ENCODE measurements at places on chromosomes 11 and 22. TPM values are rescaled to one million over a fixed set of nuclear protein-coding genes. Genes with fewer than 3 reads are reported as not detected.

SMTNL1 gene
- total RNA-seq, result not detected

- DNase-seq, result no peak
These were observed 271.9 kb downstream of the ST3GAL4 start for GRCh38 chr11:126627421-126627820.

CCDC73 gene
- total RNA-seq, result not detected

CSNK2A3 gene
- 1.6 TPM for total RNA-seq

- no peak for DNase-seq
These were observed 140.1 kb downstream of the ST3GAL4 start for GRCh38 chr11:126495281-126496220.

BDNF gene
- total RNA-seq, result 8.4 TPM

GRCh38 chr11:71156301-71156700 is 96.1 kb downstream of the SHANK2 start:
- no peak for DNase-seq

- no peak for DNase-seq
These were observed 117.8 kb upstream of the C11orf87 start for GRCh38 chr11:109304159-109304558.

- no peak for DNase-seq
These were observed 59.7 kb upstream of the CTTN start for GRCh38 chr11:70338594-70338993.

CCDC15 gene
- 0.24 TPM for total RNA-seq

TP53AIP1 gene
- total RNA-seq, result not detected

DNA sequence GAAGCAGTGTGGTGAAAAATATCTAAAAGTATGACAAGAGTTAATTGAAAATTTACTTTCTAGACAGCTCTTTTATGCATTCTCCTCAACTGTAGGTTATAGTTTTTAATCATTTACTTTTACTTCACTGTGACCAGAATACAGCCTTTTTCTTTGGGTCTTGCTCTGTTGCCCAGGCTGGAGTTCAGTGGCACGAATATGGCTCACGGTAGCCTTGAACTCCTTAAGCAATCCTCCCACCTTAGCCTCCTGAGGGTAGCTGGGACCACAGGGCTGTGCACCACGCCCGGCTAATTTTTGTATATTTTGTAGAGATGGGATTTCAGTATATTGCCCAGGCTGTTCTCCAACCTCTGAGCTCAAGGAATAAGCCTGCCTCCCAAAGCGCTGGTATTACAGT is 5.3 kb downstream of the SC5D start:
- no peak for DNase-seq

GNAZ gene
- 2.2 TPM for total RNA-seq

DNA sequence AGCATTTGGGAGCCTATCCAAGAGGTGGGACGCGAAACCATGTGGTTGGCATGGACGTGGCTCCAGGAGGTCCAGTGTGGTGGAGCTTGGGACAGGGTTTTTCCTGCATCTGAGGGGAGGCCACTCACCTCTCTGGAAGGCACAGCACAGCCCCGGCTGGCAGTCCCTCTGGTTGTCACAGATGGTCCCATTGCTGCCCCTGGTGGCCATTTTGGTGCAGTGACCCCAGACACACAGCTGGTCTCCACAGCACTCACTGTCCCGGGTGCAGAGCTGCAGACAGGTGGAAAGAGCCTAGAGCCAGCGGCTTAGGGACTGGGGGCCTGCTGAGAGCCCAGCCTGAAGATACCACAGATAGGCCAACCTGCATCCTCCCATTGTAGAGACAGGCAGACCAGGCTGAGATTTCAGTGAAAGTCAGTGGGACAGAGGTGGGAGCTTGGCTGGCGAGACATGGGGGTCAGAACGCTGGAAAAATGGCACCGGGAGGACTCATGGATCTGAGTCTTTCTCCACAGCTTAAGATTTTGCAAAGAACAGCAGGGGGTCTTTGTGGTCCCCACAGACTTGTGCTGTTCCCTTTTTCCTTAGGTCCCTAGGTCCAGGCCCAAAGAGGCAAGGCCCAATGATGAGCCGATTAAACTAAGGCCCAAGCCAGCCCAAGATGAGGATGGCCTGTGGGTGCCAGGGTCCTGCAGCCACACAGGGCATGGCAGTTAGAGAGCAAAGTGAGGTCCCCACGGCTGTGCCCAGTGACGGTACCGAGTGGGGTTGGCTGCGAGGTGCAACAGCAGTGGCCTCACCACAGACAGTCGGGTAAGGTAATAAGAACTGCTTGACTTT is 41.4 kb downstream of the DKK3 start:
- DNase-seq, result no peak

DNA sequence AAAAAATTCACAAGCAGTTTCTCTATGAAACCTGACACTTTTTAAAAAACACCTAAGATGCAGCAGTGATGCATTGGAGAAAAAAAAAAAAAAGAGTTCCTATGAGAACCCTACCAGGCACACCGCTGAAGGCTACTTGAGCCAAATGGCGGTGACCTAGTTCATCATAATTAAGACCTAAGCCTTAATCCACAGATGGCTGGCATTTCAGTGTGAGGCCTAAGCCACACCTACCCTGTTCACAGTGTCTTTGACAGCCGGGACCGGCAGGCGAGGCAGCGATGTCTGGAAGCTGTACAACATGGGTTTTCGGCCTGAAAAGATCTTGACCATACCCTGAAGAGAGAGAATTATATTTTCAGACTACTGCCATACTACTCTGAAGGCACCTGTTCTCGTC is 38.0 kb downstream of the CPT1A start:
- DNase-seq, result no peak

DNA sequence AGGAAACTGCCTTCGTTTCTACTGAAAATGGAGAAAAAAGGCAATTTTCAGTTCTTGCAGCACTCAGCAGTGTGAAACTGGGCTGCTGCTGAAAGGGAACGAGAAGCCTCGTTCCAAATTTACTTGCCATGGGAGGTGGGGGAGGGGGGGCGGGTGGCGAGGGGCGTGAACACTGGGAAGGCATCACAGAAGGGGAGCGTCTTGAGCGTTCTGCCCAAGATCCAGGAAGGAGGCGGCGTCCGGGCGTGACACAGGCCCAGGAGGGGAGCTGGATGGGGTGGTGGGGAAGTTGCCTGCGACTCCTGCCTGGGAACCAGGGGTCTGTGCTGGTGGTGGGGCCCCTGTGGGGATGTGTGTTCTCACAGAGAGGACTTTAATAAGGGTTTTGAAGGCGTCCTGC is 213.5 kb downstream of the CTTN start:
- DNase-seq, result no peak

EIF1AD gene
- 18.1 TPM for total RNA-seq

- peak; percentile 81 for DNase-seq
These were observed 50.7 kb upstream of the SLC35C1 start for GRCh38 chr11:45754261-45754709.

GRCh38 chr11:126329644-126330211 is 25.8 kb upstream of the ST3GAL4 start:
- peak; percentile 27 for DNase-seq

DNA sequence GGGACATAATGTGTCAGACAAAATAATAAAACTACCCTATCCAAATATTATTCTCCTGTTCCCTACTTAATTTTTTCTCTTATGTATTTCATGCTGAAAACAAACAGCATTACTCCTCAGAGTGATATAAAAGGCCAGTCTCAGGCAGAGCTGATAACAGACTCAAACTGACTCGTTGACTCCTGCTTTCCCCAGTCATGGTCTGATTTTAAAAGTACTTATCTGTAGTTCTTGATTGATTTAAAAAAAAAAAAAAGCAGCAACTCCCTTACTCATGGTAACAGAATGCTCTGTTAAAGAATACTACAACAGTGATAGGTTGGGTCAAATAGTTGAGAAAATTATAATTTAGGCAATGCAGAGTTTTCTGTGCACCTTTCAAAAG is 90.3 kb upstream of the BARX2 start:
- no peak for DNase-seq

GRCh38 chr11:45021692-45022141 is 71.0 kb upstream of the TP53I11 start:
- DNase-seq, result peak; percentile 81

DNA sequence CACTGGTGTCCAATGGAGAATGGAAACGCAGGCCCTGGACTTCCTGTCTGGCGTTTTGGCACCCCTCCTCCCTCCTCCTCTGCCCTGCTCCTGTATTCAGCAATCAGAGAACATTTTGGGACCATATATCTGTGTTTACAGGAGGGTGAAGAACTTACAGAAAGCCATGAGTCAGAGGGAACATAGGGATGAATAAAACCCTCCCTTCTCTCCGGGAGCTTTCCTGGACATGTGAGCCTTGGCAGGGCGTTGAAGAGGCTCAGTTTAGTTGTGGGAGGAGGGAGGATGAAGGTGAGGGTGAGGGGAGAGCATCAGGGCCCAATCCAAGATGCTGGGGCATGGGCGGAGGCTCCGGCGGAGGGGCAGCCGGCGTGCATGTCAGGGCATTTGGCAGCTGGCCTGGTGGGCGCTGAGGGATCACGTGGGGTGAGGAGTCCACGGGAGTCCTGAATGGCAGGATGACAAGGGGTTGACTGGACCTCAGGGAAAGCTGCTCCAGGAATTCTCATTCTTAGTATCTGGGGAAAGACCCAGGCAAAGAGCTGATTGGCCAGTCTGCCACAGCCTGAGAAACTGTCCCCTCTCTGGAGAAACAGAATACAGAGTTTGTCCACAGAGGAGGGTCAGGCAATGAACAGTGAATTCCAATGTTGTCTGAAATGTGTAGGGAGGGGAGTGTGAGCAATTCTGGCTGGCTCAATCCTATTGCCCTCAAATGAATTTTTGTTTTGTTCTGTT is 28.9 kb downstream of the MICAL2 start:
- no peak for DNase-seq

DNA sequence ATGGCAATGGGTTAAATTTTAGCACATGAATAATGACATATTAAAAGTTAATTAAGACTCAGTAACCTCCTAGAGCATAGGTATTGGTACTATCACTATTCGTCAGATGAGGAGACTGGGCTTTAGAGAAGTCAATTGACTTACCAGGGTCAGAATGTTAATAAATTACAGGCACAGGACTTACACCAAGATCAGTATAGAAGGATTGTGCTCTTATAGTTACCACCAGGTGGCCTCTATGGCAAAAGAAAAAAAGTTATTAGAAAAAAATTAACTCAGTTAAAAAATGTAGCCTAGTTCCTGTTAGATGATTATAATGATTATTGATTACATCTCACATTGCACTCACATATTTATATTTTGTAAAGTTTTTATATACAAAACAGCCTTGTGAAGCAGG is 1163.7 kb downstream of the FAM181B start:
- no peak for DNase-seq

GRCh38 chr22:27598792-27599191 is 202.8 kb downstream of the MN1 start:
- DNase-seq, result no peak

- no peak for DNase-seq
These were observed 61.7 kb downstream of the BRD1 start for GRCh38 chr22:49765951-49766350.

- DNase-seq, result no peak
These were observed 9.2 kb downstream of the FXYD2 start for GRCh38 chr11:117815262-117815803.

SPCS2 gene
- 86.9 TPM for total RNA-seq

- DNase-seq, result no peak
These were observed 1.9 kb upstream of the ARHGEF12 start for GRCh38 chr11:120334332-120334731.

DNA sequence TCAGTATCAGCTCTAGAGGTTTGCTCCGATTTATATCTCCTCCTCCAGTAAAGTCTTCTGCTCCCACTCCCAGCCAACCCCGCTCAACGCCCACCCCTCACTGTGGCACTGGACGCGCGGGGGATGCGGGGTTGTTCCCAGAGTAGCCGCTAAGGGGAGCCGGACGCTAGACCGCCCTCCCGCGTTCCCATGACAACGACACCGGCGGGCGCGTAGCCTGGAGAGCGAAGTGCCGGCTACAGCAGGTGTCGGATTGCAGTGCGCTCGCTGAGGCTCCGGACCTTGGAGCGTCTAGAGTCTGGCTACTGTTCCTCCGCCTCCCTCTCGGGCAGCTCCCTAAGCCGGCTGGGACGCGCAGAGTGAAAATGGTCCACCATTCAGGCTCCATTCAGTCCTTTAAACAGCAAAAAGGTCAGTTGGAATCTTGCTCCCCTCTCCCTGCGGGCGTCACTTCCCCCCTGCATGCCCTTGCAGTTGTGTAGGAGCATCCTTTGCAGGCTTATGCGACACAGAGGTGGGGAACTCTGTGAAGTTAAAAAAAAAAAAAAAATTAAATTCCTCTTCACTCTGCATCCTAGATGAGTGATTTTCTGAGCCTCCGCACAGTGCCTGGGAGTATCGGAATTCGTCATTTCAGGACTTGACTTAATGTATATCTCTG is at the start of gene ANO3:
TSS of gene ANO3 (plus strand) at position 220 of the 661 bp plus-strand sequence. CDS start at position 366, 146 bp downstream.
- no peak for DNase-seq

DNA sequence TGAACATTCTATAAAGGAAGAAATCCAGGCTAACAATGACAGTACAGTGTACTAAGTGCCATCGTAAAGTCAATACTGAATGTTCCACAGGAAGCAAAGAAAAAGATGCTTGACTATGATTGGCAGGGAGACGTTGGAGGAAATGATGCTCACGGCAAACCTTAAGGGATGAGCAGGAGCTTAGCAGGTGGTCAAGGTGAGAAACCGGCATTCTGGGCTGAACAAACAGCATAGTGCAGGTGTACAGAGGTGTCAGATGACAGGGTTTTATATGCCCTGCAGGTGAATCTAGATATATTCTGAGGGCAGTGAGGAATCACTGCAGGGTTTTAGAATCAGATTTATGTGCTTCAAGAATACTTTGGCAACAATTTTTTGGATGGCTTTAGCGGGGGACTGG is 85.3 kb upstream of the HEPHL1 start:
- no peak for DNase-seq

DNA sequence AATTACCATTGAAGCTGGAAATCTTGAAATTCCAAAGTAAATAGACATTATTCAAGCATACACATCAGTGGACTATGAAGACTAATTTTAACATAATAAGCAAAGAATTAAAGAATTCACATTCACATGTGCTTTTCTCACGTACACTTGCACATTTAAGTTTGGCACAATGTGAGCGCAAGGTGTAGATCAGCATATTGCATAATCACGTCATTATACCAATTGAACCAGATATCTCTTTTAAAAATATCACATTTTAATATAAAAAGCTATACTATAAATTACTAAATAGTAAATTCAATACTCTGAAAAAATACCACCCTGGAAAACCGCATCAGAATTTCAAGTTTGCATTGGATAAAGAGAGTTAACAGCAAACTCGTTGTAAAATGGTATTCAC is 60.7 kb downstream of the SESN3 start:
- DNase-seq, result no peak

DNA sequence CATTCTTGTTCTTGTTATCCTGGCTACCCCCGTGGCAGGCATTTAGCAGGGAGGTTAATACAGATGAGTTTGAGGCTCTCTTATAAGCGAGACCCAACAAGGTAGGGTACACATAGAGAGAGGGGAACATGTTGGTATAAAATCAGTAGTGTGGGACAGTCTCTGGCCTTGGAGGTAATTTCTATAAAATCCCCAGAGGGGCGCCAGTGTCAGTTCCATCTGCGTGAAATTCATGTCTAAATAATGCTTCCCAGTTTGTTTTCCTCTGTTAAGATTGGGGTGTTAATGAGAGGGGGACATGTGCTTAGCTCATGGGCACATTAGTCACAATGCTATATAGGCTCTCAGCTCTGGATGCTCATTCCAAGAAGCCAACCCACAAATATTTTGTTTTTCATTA is 150.7 kb downstream of the MYO18B start:
- DNase-seq, result no peak
